ENCODE measurements at places on chromosomes 2 and 18. TPM values are rescaled to one million over a fixed set of nuclear protein-coding genes. Genes with fewer than 3 reads are reported as not detected.
A peak's percentile ranks its signal among the peaks of the same experiment; 100 is the strongest.

- DNase-seq = no peak
Measured at GRCh38 chr2:142189501-142189900, 58.7 kb upstream of the LRP1B start.

DNA sequence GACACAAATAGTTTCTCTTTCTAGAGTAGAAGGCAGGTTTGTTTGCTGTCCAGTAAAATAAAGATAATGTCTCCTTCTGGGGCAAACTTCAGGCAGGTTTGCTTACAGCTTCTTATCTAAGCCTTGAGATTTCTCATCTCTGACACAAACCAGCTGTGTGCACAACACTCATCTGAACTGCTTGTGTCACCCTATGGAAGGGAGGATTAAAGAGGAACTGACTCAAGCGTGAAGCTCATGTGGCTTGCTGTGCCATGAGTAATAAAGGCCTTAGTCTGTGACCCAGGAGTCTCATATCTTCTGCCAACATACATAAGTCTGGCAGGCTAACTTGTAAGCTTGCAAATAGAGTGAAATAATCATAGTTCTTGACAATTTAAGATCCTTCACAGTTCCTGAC, 24.2 kb upstream of the CPO start:
- DNase-seq = no peak

DNA sequence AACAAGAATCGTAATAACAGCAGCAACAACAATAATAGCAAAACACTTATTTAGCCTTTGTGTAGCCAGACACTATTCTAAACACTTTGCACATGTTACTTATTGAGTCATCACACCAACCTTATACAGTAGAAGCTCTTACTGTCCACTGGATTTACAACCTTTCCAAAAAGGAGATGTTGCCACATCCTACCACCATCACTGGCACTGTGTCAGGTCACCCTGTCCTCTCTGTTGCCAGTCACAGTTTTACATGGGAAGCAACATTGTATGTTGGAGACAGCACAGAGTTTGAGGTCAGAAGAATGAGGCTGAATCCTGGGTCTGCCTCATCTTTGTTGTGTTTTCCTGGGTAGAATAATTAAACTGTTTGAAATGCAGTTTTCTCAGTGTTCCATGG, 201.4 kb upstream of the EPAS1 start:
- no peak for DNase-seq

DNA sequence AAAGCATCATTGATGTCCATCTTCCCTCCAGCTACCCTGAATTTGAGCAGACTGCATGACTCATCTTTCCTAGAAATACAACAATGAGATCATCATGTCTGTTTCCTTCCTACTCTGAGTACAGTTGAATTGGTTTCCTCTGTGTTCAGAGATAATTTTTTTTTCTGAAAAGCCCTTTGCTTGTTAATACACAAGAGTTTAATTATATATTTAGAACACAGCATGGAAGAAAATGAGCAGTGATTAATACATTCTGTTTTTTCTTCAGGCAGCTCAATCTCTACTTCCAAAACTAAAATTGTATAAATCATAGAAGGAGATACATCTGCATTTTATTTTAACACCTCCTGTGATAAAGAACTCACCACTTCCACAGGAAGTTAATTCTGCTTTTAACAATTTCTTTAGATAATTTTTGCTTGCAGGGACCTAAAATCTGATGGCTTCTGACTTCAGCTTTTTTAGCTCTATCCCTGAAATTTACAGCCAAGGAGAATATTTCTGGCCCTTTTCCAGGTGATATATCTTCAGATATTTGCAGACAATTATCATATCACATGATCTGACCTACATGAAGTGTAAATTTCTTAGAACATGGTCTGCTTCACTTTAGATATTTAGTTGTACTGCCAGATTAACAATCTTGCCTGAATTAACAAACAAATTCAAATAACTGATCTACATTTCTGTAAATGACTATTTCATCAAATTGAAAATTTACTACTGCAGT, 249.0 kb downstream of the TRIB2 start:
- DNase-seq = no peak

- peak; percentile 88 for DNase-seq
Measured at GRCh38 chr18:77067291-77068061, 65.1 kb downstream of the MBP start.

DNA sequence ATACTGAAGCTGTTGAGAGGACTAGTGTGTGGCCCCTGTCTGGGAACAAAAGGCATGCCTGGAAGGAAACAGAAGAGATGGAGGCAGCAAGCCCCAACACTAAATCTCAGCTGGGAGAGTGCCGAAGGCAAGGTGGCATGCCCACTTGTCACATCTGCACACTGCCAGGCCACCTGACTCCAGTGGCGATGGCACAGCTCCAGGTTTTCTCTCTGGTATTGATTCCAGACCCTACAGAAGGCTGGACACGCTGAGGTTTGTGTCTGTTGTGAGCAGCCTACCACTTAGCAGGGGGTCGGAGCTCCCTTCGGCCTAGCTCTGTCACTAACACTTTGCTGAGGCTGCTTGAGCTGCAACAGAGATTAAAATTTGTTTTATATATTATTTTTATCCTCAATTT, 307.3 kb downstream of the TDRD15 start:
- no peak for DNase-seq

DNA sequence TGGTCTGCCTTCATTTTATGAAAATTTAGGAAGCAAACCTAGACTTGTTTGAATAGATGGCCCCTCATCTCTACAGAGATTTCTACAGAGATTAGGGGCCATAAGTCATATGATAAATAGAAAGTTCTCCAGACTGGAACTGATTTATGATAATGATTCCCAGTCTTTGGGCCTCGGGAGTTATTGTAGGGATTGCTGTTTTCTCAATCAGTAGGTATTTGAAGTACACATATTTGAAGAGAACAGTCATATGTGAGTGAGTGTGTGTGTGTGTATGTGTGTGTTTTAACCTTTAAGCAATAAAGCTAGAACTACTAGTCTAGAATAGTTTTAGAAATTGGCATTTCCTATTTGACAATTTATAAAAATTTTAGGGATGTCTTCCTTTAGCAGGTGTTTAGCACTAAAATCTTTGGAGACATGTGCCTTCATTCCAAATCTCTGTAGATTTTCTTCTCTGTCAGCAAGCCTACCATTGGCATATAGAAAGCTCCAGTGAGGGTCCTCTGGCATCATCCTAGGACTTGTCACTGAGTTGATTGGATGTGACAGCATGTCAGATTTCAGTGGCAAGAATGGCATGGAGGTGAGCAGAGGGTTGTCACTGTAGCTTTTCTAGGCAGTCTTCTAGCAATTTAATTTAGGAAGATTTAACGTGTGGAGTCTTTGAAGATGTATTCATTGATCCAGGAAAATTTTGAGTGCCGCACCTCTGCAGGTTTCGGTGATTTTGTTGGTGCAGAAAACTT, 71.2 kb downstream of the MYO1B start:
- no peak for DNase-seq

DNA sequence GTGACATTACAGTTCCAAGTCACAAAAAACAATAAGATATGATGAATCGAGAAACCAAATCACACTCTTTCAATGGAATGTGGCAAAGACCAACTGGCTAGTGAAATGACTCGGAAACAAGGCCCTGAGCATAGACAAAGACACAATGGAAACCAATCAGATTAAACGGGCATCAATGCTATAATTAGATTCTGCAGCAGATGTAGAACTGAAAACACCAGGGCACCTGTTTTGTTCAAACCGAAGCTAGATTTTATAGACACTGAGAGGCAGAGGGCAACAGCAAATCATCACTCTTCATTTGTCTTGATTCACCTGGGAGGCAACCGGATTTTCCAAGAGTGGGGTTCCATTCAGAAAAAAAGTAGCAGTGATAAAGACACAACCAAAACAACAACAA, 92.8 kb upstream of the BARD1 start:
- no peak for DNase-seq

GRCh38 chr2:453132-453531, 165.2 kb upstream of the ALKAL2 start:
- no peak for DNase-seq

DNA sequence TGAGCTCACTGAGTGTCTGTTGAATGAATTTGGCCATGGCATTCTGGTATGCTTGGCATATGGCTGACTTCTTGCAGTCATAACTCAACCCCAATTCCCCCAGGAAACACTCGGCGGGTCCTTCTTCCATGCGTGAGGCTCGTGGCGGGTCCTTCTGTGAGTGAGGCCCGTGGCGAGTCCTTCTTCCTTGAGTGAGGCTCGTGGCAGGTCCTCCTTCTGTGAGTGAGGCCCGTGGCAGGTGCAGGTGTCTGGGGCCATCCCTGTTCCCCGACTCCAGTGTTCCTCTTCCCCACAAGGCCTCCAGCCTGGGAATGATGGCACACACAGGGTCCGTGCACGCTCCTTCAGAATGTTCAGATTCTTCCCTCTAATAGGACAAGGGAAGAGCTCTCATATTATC, 169.0 kb downstream of the EIPR1 start:
- no peak for DNase-seq

DNA sequence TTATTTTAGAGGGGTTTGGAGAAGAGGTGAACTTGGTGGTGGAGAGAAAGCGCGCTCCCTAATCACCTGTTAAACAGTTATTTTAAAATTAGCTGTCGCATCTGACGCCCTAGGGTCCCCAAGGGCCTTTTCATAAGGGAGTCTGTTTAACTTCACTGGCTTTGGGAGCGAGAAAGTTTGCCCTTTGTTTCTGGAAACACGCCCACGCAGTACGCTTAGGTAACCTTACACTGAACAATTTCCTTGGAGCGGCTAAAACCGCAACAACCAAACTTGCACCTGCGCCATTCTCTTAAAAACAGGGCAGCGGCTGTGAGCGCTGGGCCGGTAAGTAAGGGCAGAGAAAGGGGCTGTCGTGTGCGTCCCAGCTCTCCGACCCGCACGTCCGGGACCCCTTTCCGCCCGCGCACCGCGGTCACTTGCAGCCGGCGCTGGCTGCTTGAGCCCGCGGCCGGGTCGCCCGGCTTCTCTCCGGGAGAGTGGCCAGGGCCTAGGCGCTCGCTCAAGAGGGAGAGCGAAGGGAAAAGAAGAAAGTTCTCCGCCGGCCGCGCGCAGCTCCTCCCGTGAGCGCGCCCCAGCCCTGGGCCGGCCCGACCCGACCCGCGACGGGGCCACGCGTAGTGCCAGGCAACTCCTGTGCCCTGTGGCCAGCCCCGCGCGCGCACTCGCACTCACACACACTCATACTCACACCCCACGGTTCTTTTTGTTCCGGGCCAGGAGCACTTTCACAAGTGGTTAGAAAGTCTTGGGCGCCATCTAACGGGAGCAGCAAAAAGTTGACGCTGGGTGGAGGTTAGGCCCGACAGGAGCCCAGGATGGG, 19.2 kb downstream of the POU3F3 start:
- DNase-seq = no peak

DNA sequence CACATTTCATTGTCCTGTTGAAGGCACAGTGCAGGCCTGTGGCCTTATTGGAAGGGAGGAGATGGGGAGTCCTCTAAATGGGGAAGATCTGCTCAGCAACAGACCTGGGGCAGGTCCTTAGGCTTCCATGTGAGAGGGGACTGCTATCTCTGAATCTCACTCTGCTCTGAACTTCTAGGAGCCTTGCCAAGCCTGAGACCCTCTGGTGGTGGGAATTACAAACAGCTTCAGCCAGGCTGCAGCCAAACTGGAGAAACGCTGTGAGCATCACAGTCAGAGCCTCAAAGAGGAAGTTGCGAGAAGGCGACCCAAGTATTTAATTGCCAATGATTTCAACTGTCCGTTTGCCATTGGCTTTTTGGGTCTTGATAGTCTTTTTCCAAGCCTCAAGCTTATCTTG, 66.8 kb upstream of the MC2R start:
- no peak for DNase-seq

GRCh38 chr18:55912919-55913318, 324.9 kb upstream of the TCF4 start:
- no peak for DNase-seq

GRCh38 chr18:36461551-36461987, 164.1 kb downstream of the FHOD3 start:
- no peak for DNase-seq

The GYPC gene
- total RNA-seq = 175 TPM

The SNX17 gene
- total RNA-seq = 110 TPM

The MAP2 gene
- 3.4 TPM for total RNA-seq

The ACTR3 gene
- 181 TPM for total RNA-seq

The RAX gene
- total RNA-seq = not detected
